ENCODE measurements at places on chromosomes 2 and 18.

- DNase-seq: no peak
These were observed 29.9 kb downstream of the CHCHD5 start for GRCh38 chr2:112614201-112614840.

GRCh38 chr2:72689579-72690195, 136.1 kb downstream of the EXOC6B start:
- no peak for DNase-seq

- no peak for DNase-seq
These were observed 10.3 kb upstream of the NPPC start for GRCh38 chr2:231936491-231936890.

DNA sequence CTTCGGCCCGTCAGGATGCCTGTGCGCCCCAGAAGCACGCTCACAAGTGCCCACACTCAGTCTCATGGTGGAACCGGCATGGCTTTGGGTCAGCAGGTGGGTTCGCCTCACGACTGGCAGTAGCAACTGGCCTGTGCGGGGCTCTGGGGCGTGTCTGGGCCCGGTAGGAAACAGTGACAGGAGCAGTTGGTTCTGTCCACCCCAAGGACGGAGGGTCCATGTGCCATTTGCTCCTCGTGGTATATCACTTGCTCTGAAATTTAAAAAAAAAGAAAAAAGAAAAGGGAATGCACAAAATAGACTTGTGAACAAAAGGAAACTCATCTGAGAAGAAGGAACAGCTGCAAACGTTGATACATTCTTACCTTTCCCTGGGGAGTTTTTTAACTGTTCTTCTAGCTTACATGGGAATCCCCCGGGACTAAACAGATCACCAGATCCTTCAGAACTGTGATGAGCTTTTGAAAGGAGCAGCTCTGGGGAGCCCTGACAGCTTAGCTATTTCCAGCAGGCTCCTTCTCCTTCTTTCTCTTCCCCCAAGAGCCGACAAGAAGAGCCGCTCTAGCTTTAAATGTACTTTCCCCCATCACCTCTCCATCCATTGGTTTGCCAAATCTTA, 42.8 kb downstream of the TRAPPC12 start:
- no peak for DNase-seq

DNA sequence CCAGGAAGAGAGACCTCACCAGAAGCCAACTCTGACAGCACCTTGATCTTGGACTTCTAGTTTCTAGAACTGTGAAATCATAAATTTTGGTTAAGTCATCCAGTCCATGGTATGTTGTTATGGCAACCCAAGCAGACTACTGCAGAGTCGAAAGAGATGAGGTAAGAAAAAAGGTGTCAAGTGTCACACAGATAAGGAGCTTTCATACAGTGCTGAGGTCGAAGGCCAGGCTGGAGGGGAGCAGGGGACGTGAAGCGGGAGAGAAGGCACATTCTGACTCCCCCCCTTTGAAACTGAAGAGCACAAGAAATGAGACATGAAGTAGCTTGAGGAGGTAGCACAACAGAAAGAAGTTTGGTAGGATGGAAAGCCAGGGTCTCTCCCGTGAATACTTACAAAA, 110.4 kb downstream of the ALK start:
- DNase-seq: no peak

- no peak for DNase-seq
These were observed 2.0 kb downstream of the CHRND start for GRCh38 chr2:232527905-232528470.

GRCh38 chr2:240508832-240509545, 48.8 kb downstream of the ANKMY1 start:
- DNase-seq: no peak

GRCh38 chr2:36059691-36060090, 295.9 kb upstream of the CRIM1 start:
- DNase-seq: no peak

DNA sequence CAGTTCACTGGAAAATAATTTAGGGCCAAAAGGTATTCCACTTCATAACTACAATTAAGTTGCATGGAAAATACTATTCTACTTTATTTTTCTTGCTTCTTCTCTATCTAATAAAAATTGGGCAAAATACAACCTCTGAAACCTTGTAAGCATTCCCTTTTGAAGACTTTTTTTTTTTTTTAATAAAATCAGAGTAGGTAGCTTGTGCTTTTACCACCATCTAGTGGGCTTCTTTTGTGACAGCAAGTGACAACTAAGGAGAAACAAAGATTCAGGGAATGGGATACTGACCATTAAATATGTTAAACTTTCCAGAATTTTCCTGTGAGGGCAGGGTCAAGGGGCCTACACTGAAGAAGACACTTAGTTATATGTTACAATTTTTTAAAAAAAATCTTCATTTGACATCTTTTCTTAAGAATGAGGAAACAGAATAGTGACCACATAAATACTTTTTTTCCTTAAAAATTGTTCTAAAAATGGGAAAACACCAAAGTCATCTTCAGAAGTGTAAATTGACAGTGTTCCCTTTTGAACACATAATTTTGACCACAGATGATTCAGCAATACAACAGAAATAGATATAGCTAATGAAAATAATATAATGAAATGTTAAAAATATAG, 1183.2 kb upstream of the ACVR2A start:
- DNase-seq: no peak

- peak; percentile 84 for DNase-seq
These were observed 540 bp upstream of the RAB10 start for GRCh38 chr2:26033270-26033817.

- peak; percentile 57 for DNase-seq
These were observed 236.8 kb upstream of the ATP5MC3 start for GRCh38 chr2:175418224-175418835.

DNA sequence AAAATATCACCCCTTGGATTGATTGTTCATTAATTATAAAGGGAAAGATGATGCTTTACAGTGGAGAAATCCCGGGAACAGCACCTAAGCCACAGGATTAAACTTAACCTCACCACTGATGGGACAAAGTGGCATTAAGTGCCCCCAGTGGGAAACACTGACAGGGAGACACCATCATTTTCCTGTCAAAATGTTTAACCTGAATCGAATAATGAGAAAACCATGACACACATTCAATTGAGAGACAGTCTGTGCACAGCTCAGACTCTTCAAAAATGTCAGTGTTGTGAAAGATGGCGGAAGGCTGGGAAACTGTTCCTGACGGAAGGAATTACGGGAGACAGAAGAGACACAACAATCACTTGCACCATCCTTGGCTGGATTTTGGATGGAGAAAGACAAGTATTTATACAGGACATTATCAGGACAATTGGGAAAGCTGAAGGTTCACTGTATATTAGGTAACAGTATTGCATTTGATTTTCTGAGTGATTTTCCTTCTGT, 111.8 kb upstream of the ASB18 start:
- DNase-seq: no peak

- no peak for DNase-seq
These were observed 44.0 kb downstream of the PDCL3 start for GRCh38 chr2:100606726-100607343.

DNA sequence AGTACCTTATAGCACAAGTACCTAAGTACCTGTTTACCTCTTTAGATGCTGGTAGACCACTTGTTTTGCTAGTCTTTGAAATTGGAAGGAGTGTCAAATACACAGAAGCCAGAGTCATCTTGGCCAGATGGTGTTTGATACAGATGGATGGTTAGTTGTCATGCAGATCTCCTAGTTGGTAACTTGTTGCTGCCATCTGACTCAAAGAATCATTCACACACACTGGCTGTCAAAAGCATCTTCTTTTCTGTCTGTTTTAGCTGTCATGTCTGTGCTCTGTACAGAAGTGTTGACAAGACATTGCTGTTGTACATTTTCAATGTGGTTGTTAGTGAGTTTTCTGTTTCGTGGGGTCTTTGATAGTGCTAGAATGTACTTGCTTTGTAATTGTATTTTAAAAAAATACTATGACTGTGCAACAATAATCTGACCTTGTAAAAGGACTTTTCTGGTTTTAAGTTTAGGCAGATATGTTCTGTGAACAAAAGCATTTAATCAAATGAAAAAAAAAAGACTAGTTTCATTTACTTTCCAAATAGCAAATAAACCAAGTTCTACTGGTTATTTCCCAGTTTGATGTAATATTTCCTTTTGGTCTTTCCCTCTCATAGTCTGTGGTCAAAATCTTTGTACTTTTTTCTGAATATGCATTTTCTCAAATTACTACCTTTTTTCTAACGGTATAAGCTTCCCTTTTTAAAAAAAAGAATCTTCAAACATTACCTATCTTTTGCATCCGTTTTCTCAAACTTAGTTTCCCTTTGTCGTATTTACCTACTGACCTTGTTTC, 39.9 kb downstream of the TANK start:
- DNase-seq: no peak

GRCh38 chr2:152063325-152063924, 35.4 kb downstream of the CACNB4 start:
- no peak for DNase-seq

DNA sequence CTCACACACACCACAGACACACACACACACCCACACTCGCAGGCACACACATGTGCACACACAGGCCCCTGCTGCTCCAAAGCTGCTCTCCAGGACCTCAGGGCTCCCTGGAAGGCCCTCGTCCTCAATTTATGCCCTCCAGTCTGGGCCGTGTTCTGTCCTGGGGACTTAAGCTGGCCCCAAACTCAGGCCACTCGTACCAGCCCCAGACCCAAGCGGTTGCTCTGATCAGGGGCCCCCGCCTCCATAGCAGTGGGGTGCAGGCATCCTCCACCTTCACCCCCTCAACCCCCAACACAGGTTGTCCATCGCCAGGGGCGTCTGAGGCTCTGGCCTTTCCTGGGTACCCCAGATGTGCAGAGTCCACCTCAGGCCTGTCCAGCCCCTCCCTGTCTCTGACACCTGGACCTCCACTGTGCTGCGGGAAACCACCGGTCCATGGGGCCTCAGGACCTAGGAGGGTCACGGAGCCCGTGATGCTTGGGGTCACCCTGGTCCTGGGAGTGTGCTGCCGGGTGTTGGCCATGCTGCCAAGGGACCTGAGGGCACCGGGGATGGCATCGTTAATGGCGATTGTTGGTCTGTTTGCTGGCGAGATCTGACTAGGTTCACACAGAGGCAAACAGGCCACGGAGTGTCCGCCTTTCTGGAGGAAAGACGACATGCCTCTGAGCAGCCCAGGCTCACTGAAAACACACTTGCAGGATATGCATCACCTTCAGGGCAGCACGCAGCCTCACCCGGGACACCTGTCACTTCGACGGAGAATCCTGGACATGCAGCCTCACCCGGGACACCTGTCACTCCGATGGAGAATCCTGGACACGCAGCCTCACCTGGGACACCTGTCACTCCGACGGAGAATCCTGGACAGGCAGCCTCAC, 155.6 kb downstream of the NDUFA10 start:
- no peak for DNase-seq

DNA sequence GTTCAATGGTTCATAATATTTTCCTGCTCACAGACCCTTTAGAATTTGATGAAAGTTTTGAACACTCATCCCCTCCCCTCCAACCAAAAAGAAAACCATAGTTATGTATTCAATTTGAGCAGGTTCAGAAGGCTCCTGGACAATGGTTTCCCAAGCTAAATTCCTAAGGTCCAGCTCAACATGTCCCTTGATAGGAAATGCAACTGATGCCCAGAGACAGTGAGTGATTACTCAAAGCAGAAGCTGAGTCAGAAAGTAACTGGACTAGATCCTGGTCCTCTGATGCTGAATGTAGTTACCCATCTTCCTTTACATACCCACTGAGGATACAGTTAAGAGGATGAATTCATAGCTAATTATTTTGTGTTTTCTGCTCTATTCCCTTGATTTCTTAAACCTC, 218.9 kb upstream of the NCKAP5 start:
- no peak for DNase-seq

DNA sequence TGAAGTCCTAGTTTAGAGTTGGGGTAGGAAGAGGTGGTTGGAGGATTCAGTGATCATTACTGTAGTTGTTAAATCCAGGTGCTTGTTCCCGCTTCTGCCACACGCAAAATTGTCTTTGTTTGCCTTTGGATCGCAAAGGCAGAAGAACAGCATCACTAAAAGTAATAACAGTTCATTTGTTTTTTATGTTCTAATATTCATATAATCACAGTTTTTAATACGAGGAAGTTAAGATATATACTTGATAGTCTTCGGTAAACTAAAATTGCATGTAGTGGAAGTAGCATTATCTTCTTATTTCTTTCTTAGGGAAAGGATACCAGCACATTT, 365 bp downstream of the NDUFB3 start:
- no peak for DNase-seq

GRCh38 chr2:39069136-39069515, 51.7 kb downstream of the SOS1 start:
- DNase-seq: peak; percentile 8

DNA sequence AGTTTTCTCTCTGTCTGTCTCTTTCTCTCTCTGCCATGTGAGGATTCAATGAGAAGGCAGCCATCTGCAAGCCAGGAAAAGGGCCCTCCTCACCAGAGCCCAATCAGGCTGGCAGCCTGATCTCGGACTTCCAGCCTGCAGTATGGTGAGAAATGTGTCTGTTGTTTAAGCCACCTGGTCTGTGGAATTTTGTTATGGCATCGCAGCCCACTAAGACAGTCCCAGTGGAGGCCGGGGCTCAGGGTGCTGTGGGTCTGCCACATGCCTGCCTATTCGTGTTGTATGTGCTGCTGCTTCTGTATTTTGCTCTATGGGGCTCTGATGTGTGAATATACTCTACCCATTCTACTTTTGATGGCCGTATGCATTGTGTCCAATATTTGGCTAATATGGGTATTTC, 139.0 kb upstream of the HS6ST1 start:
- no peak for DNase-seq

DNA sequence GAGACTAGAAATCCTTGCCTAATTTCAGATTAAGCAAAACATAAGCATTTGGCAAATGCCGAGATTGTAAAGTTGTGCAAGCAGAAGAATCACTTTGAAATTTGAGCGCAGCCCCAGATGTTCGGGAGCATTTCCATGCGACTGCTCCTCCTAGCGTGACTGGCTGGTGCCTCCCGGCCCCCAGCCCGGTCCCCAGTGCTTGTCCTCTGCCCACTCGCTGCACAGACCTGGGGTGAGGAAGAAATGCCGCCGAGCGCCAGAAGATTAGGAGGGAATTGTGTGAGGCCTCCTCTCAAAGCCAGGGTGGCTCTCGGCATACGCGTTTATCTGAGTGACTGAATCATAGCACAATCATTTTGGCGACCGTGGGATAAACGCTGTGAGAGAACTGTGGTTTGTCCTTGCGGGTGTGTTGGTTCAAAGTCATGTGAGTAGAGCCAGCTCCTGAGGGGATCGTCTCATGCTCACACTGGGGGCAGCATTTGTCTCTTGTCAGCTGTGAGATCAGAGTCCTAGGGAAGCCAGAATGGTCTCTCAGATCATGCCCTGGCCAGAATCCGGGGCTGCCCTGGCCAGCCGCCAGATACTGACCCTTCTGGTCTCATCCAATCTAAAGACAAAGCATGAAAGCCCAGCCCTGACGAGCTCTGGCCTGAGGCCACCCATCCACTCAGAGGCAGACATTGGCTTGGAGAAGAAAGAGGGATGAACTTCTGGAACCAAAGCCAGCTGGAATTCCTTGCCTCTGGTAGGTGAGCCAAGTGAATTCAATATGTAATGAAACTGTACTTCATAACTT, 189.3 kb downstream of the SH3RF3 start:
- no peak for DNase-seq

GRCh38 chr2:136131961-136132824, 14.2 kb upstream of the CXCR4 start:
- no peak for DNase-seq

- peak; percentile 63 for DNase-seq
These were observed 6.0 kb downstream of the GAREM2 start for GRCh38 chr2:26178746-26179436.

GRCh38 chr2:156818944-156819343, 382.8 kb downstream of the GPD2 start:
- no peak for DNase-seq

Measured in BE2C (cell line).